Natural killer cell treated with Interleukin-12 subunit alpha and Interleukin-12 subunit beta and Interleukin-15 and Interleukin-18, amount 100 ng/mL, for 72 hours (primary cell): ENCODE measurements at places on chromosomes 2 and 18. TPM values are rescaled to one million over a fixed set of nuclear protein-coding genes. Genes with fewer than 3 reads are reported as not detected.

- no peak overlapping the region for H3K27ac ChIP-seq
- no peaks in the 10 kb centered on the region for H3K4me1 ChIP-seq
- DNase-seq = no peak
- no peaks in the 10 kb centered on the region for H3K27me3 ChIP-seq
- H3K4me3 ChIP-seq = no peak overlapping the region
- H3K36me3 ChIP-seq = peaks cover 11% of the 10 kb centered on the region
Measured at GRCh38 chr2:108403494-108403893, 25.7 kb downstream of the SULT1C4 start.

DNA sequence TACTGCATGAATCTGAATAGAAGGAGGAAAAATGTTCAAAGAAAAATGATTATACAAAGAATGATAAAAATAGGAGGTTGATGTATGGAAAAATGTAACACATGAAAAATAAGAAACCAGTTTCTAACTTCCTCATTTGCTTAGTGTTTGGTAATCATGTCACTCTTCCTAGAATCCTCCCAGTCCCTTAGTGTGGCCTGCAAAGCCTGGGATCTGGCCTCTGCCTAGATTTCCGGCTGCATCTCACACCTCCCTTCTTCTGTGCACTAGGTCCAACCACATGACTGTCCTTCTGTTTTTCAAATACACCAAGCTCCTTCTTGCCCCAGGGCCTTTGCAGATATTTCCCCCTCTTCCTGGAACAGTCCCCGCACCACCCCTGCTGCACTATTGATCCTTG is 76.8 kb upstream of the RBMS1 start:
- H3K36me3 ChIP-seq = no peaks in the 10 kb centered on the region
- no peak overlapping the region for H3K27ac ChIP-seq
- DNase-seq = no peak
- no peak overlapping the region for H3K4me3 ChIP-seq

Gene CD28
- total RNA-seq = 3.2 TPM

Gene SNORC
- 1.5 TPM for total RNA-seq

Gene MOCOS
- total RNA-seq = not detected

DNA sequence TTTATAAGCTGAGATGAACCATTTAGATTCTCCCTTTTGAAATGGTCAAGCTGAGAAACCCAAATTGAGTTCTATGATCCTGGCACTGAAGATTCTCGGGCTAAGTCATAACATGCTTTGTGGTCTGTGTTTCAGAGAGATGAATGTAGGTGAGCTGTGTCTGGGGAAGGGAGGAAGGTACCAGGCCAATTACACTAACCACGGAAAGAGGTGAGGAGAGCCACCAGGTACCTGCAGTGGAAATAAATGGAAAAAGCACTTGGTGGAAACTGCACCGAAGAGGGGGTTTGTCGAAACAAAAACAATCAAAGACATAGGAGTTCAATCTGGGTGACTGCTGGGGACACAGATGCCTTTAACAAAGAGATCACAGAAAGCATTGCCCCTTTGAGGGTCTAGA is 963 bp upstream of the MRPL44 start:
- no peaks in the 10 kb centered on the region for H3K27me3 ChIP-seq
- peak overlapping the region; percentile 93 for H3K27ac ChIP-seq
- H3K4me3 ChIP-seq = peak overlapping the region; percentile 97
- H3K36me3 ChIP-seq = peaks cover 9% of the 10 kb centered on the region
- H3K4me1 ChIP-seq = peaks cover 46% of the 10 kb centered on the region
- DNase-seq = no peak

DNA sequence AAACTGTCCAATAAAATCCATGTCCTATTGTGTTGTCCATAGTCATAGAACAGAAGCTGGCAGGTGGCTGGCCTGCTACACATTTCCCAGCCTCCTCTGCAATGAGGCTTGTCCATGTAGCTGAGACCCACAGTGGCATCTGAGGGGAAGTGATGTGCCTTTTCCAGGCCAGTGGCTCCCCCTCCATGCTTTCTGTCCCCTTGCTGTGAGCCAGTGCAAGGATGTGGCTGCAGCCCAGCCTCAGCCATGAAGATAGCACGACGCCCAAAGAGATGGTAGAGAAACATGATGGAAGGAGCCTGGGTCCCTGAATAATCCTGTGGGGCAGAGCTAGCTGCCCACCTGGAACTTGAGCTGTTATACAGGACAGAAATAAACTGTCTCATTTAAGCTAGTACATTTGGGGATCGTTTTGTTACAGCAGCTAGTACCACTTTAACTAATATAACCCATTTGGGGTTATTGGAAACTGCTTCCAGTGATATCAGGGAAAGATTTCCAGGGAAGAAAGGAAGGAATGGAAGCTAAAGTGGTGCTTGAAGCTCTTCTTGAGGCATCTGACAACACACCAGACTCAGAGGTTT is 40.3 kb downstream of the SFXN5 start:
- no peaks in the 10 kb centered on the region for H3K36me3 ChIP-seq
- H3K4me3 ChIP-seq = no peak overlapping the region
- H3K27ac ChIP-seq = no peak overlapping the region
- peaks cover 7% of the 10 kb centered on the region for H3K4me1 ChIP-seq

DNA sequence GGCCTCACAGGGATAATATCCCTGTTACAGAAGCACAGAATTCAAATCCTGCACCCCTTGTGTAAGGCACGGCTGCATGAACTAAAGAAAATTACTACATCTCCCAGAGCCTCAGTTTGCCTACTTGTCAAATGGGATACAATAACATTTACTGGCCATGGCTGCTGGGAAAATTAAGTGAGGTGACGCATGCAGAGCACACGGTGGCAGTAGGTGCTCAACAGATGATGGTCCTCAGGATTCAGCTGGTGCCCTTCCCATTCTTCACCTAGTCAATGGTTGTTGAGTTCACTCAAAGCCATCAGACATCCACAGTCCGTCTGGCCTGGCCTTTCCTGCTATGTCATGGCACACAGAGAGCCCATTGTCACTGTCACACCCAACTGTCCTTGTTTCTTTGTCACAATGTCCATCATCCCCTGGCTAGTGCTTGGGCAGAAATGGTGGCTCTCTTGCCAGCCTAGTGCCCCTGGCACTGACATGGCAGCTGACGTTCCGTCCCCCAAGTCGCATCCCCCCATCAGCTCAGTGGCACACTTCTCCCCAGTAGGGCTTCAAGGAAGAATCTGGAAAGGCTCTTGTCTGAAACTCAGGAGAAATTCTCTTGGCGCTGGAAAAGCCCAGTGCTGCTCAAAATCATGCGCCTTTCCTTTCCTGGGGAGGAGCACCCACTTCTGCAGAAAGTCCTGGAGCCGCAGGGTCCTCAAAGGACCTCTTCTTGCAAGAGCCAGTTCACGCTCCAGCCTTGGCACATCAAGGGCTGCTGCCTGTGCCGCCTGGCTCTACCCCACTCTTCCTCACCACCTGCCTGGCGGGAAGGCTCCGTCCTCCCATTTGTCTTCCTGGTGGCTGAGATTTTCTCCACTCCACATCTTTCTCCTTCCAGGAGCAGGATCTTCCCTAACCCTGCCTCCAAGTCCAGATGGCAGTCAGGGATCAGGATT is 55.9 kb upstream of the SLC66A3 start:
- no peak overlapping the region for H3K27ac ChIP-seq
- H3K4me1 ChIP-seq = no peaks in the 10 kb centered on the region
- DNase-seq = no peak
- H3K4me3 ChIP-seq = no peak overlapping the region
- H3K36me3 ChIP-seq = no peaks in the 10 kb centered on the region

DNA sequence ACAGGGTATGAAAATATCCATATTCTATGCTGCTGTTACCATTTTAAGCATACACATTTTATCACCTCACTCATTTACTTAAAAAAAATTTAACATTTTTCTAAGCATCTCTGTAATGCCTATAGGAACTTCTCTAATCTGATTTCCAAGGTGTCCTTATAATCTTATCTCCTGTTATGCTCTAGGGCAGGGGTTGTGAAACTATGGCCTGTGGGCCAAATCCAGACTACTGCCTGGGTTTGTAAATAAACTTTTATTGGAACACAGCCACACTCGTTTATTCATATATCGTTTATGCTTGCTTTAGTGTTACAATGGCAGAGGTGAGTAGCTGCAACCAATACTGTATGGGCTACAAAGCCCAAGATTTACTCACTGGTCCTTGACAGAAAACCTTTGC is 151.6 kb downstream of the RAPGEF4 start:
- no peaks in the 10 kb centered on the region for H3K36me3 ChIP-seq
- no peak overlapping the region for H3K4me3 ChIP-seq
- peaks cover 12% of the 10 kb centered on the region for H3K27me3 ChIP-seq
- DNase-seq = no peak

Gene TMEM200C
- total RNA-seq = not detected

Gene DPYSL5
- total RNA-seq = not detected

Gene E2F6
- total RNA-seq = 11.6 TPM

GRCh38 chr2:138090330-138090729 is 126.1 kb downstream of the HNMT start:
- no peak overlapping the region for H3K4me3 ChIP-seq
- H3K27ac ChIP-seq = no peak overlapping the region
- DNase-seq = no peak

DNA sequence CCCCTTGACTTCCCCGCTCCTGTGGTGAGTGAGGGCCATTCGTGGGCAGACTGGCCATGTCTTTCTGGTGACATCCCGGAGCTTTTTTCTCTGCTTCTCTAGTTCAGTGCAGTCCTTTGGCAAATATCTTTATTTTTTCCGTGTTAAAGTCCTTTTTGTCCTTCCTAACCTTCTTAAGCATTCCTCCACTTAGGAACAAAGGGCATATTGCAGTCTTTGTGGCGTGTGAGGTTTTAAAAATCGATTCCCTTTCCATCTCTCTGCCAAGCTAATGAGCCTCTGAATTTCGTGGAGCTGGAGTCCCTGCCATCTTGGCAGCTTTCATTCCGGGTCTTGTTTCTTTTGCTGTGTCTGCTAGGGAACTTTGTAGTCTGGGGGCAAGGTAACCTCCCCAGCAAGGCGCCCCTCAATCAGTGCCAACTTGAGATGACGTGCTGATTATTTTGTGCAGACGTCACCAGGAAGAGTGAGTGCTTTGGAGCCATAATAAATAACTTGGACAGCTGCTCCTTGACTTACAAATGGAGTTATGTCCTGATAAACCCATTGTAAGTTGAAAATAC is 5.1 kb downstream of the CNNM3 start:
- H3K4me3 ChIP-seq = no peak overlapping the region
- no peaks in the 10 kb centered on the region for H3K27me3 ChIP-seq
- peaks cover 4% of the 10 kb centered on the region for H3K36me3 ChIP-seq
- no peak overlapping the region for H3K27ac ChIP-seq

GRCh38 chr2:59046401-59047372 is 805.6 kb upstream of the FANCL start:
- H3K4me3 ChIP-seq = no peak overlapping the region
- H3K4me1 ChIP-seq = no peaks in the 10 kb centered on the region
- no peaks in the 10 kb centered on the region for H3K27me3 ChIP-seq
- no peaks in the 10 kb centered on the region for H3K36me3 ChIP-seq
- no peak overlapping the region for H3K27ac ChIP-seq

DNA sequence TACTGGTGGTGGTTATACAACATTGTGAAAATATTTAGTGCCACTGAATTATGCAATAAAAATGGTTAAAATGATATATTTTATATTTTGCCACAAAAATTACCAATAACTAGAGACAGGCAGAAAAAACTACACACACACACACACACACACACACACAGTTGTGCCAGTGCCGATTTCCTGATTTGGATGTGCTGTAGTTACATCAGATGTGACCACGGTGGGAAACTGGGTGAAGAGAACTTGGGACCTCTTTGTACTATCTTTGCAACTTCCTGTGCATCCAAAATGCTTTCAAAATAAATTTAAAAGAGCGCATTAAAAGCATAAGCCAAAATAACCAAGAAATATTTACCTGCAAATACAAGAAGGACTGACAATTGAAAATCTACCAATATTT is 61.6 kb upstream of the CCBE1 start:
- no peaks in the 10 kb centered on the region for H3K36me3 ChIP-seq
- no peak for DNase-seq
- H3K27me3 ChIP-seq = no peaks in the 10 kb centered on the region

DNA sequence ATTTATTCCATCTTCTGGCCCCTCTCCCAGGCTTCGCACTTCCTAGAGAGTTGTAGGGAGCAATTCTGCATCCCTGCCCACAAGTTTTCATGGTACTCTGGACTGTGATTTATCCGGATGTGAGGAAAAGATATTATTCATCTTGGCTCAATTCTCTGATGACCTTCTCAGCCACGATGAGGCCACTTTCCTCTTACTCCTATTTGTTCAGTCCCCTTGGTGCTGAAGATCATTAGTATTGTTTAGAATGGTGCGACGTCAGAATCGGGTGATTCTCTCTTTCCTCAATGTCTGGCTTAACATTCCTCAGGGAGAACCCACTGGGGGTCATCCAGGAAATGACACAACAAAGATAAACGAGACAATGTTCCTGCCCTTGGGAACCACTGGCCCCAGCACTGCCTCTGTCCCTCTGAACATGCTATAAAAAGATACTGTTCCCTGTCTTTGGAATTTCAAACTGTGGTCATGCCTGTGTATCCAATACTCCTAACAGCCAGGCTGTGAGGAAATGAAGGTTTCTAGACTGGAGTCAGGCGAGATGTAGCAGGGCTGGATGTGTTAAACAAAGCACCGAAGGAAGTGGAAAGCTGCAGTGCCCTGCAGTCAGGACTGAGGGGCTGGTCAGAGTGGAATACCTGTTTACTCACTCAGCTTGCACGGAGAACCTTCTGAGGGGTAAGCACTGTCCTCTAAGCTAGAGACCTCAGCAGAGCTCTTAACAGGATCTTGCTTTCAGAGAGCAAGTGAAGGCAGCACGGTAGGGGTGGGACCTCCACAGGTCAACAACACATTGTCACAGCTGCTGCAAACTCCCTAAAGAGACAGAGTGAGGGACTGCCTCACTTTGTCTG is 12.9 kb upstream of the GLI2 start:
- H3K4me1 ChIP-seq = no peaks in the 10 kb centered on the region
- no peak overlapping the region for H3K27ac ChIP-seq
- H3K4me3 ChIP-seq = no peak overlapping the region
- H3K27me3 ChIP-seq = peaks cover 22% of the 10 kb centered on the region
- H3K36me3 ChIP-seq = no peaks in the 10 kb centered on the region
- DNase-seq = no peak

Gene GATA6
- not detected for total RNA-seq

GRCh38 chr2:240731178-240731545 is 39.5 kb downstream of the AQP12A start:
- no peak overlapping the region for H3K4me3 ChIP-seq
- no peaks in the 10 kb centered on the region for H3K27me3 ChIP-seq
- no peaks in the 10 kb centered on the region for H3K4me1 ChIP-seq
- no peak overlapping the region for H3K27ac ChIP-seq

- H3K4me1 ChIP-seq = peaks cover 22% of the 10 kb centered on the region
- DNase-seq = no peak
- H3K36me3 ChIP-seq = no peaks in the 10 kb centered on the region
- H3K27me3 ChIP-seq = no peaks in the 10 kb centered on the region
- H3K27ac ChIP-seq = no peak overlapping the region
Measured at GRCh38 chr2:234241656-234242458, 191.4 kb downstream of the SPP2 start.

- peak overlapping the region; percentile 70 for H3K4me3 ChIP-seq
- H3K36me3 ChIP-seq = no peaks in the 10 kb centered on the region
- H3K27me3 ChIP-seq = no peaks in the 10 kb centered on the region
- peak; percentile 60 for DNase-seq
Measured at GRCh38 chr2:54394392-54394791, 61.7 kb upstream of the SPTBN1 start.

Gene G6PC2
- not detected for total RNA-seq

Gene COL4A4
- total RNA-seq = 0.62 TPM

Gene HAAO
- not detected for total RNA-seq

Gene NDC80
- total RNA-seq = 24.5 TPM

Gene SERTAD2
- total RNA-seq = 23.9 TPM

- no peaks in the 10 kb centered on the region for H3K36me3 ChIP-seq
- no peak for DNase-seq
- no peak overlapping the region for H3K27ac ChIP-seq
- H3K4me1 ChIP-seq = no peaks in the 10 kb centered on the region
- no peak overlapping the region for H3K4me3 ChIP-seq
- peaks cover 16% of the 10 kb centered on the region for H3K27me3 ChIP-seq
Measured at GRCh38 chr18:5414546-5414945, 119.0 kb upstream of the ZBTB14 start.

Gene VIL1
- 0.10 TPM for total RNA-seq
